ENCODE measurements at places on chromosomes 11 and 22. TPM values are rescaled to one million over a fixed set of nuclear protein-coding genes. Genes with fewer than 3 reads are reported as not detected.
A peak's percentile ranks its signal among the peaks of the same experiment; 100 is the strongest.

DNA sequence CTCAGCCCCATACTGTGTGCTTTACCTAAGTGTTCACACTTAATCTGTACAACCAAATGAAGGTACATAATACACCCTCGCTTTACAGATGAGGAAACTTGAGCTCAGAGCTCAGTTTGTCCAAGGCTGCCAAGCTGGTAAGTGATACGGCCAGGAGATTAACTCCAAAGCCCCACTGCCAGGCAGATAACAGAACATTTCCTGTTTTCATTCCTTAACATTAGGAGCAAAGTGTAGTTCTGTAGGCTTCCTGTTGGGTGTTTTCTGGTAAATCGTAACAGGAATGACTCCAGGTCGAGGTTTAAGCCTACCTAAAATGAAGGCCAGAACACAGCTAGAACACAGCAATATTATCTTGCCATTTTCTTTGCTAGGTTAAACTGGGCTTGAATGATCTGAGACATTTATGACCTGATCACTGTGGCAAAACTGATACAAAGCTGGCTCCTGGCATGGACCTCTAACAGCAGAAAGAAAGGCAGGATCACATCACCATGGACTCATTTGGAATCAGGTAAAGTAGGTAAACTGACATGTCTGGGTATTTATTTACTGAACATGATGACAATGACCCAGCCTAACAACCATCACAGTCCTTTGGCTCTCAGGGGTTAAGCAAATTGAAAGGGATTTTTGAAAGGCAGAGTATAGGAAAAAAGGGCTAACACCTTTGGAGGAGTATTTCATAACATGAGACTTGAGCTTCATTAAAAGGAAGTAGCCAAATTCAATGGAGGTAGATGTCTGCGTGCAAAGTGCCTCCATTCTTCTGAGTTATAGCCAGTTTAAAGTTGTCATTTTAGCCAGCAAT lies 3.9 kb upstream of the NUP50 start:
- peaks cover 57% of the 10 kb centered on the region for H3K4me1 ChIP-seq
- DNase-seq, result peak; percentile 33
- no peak overlapping the region for H3K4me3 ChIP-seq
- no peaks in the 10 kb centered on the region for H3K27me3 ChIP-seq
- peaks cover 62% of the 10 kb centered on the region for H3K36me3 ChIP-seq

DNA sequence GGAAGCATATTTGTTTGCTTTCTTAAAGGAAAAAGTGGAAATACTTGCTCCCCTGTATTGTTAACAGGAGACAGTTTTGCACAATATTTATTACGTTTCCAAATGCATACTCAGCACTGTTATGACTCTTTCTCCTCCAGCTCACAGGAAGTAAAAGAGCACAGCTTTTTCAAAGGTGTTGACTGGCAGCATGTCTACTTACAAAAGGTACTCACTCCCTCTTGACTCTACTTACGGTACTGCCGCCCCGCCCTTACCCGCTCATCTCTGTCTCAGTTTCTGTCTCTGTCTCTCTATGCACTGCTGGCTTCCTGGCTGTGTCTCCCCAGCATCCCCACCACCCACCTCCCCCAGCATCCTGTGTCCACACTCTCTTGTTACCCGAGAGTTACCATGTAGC lies 32.2 kb upstream of the MYO18B start:
- no peak overlapping the region for H3K27ac ChIP-seq
- H3K36me3 ChIP-seq, result no peaks in the 10 kb centered on the region
- no peaks in the 10 kb centered on the region for H3K4me1 ChIP-seq
- no peaks in the 10 kb centered on the region for H3K27me3 ChIP-seq
- H3K4me3 ChIP-seq, result no peak overlapping the region
- DNase-seq, result no peak

DNA sequence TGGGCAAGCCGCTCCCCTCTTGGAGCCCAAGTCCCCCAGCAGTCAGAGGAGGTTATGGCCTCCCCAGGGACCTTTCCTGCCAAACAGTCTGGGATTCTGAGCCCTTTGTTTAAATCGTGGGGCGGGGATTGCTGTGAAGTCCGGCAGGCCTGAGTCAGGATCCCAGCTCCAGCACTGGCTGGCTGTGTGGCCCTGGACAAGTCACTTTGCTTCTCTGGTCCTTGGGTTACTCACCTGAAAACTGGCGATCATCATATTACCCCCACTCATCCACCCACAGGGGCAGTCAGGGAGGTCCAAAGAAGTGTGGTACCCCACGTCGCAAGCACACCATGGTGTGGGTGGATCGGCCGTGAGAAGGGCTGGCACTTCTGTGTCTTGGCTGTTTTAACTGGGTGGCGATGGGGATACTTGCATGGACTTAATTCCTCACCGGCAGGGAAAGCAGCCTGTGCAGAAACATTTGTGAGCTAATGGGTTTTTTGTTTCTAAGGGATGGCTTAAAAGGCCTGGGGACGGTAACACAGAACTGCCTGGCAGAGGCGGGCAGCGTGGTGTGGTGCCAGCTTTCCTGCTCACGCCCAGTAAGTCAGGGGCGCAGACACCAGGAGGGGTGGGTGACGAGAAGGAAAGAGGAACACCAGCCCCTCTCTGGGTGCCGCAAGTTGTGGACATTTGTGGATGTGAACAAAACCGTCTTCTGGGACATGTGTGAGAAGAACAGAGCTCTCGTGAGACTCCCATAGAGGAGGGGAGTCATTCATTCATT lies 31.6 kb upstream of the PRR5 start:
- H3K4me3 ChIP-seq, result no peak overlapping the region
- DNase-seq, result no peak
- H3K27me3 ChIP-seq, result peaks cover 28% of the 10 kb centered on the region
- no peaks in the 10 kb centered on the region for H3K36me3 ChIP-seq
- H3K27ac ChIP-seq, result no peak overlapping the region

DNA sequence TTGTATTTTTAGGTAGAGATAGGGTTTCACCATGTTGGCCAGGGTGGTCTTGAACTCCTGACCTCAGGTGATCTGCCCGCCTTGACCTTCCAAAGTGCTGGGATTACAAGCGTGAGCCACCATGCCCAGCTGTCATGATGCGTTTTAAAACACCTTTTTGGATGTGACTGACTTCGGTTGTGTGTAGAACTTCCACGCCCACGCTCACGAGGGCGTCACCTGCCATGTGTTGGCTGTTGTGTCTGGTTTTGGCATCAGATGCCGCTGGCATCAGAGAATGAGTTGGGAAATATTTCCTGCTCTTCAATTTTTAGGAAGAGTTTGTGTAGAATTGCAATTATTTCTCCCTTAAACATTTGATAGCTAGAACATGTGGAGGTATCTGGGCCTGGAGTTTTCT lies 109.1 kb downstream of the KCNQ1 start:
- no peak overlapping the region for H3K27ac ChIP-seq
- no peaks in the 10 kb centered on the region for H3K4me1 ChIP-seq
- DNase-seq, result no peak
- H3K36me3 ChIP-seq, result no peaks in the 10 kb centered on the region
- H3K4me3 ChIP-seq, result no peak overlapping the region

- H3K4me1 ChIP-seq, result no peaks in the 10 kb centered on the region
- H3K27ac ChIP-seq, result no peak overlapping the region
Measured at GRCh38 chr11:45212566-45213315, 66.3 kb downstream of the PRDM11 start.

GRCh38 chr22:19051381-19052072 lies 70.7 kb downstream of the DGCR2 start:
- H3K27ac ChIP-seq, result no peak overlapping the region
- H3K36me3 ChIP-seq, result peaks cover 68% of the 10 kb centered on the region
- DNase-seq, result no peak
- H3K4me1 ChIP-seq, result no peaks in the 10 kb centered on the region
- no peaks in the 10 kb centered on the region for H3K27me3 ChIP-seq

- no peaks in the 10 kb centered on the region for H3K27me3 ChIP-seq
- peaks cover 9% of the 10 kb centered on the region for H3K4me1 ChIP-seq
- H3K36me3 ChIP-seq, result no peaks in the 10 kb centered on the region
- no peak for DNase-seq
- H3K27ac ChIP-seq, result no peak overlapping the region
Measured at GRCh38 chr11:10979529-10979928, 121.7 kb upstream of the ZBED5 start.

- no peak overlapping the region for H3K4me3 ChIP-seq
- DNase-seq, result no peak
- no peak overlapping the region for H3K27ac ChIP-seq
- H3K4me1 ChIP-seq, result no peaks in the 10 kb centered on the region
- no peaks in the 10 kb centered on the region for H3K27me3 ChIP-seq
Measured at GRCh38 chr22:17106785-17107546, 14.2 kb downstream of the TMEM121B start.

OR4D5 gene
- not detected for total RNA-seq

- H3K4me1 ChIP-seq, result peaks cover 17% of the 10 kb centered on the region
- H3K27me3 ChIP-seq, result no peaks in the 10 kb centered on the region
- DNase-seq, result no peak
- peak overlapping the region; percentile 90 for H3K4me3 ChIP-seq
- peaks cover 19% of the 10 kb centered on the region for H3K36me3 ChIP-seq
Measured at GRCh38 chr11:46347637-46348311, 511 bp downstream of the DGKZ start.

- DNase-seq, result no peak
- no peak overlapping the region for H3K4me3 ChIP-seq
- no peak overlapping the region for H3K27ac ChIP-seq
- no peaks in the 10 kb centered on the region for H3K4me1 ChIP-seq
Measured at GRCh38 chr22:44585559-44586350, 87.7 kb upstream of the RTL6 start.

OR8K3 gene
- total RNA-seq, result not detected

NRXN2 gene
- not detected for total RNA-seq

DNA sequence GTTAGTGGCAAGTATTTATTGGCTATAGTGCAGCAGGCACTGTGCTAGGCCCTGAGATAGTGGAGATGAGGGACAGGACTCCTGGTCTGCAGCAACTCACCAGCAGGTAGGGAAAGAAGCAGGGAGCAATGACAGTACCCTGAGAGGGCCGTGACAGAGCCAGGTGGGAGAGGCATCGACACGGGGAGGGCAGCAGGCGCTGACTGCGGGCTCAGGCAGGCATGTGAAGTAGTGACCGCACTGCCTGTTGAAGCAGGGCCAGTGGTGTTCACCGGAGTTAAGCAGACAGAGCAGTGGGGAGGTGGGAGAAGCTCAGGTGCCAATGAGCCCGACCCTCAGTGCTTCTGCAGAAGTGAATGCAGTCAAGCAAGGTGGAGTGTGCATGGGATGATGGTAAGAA lies 43.7 kb upstream of the ADA2 start:
- no peaks in the 10 kb centered on the region for H3K27me3 ChIP-seq
- no peak for DNase-seq
- H3K4me3 ChIP-seq, result no peak overlapping the region
- no peak overlapping the region for H3K27ac ChIP-seq
- H3K4me1 ChIP-seq, result no peaks in the 10 kb centered on the region

MS4A4A gene
- not detected for total RNA-seq

POGLUT3 gene
- 37.2 TPM for total RNA-seq

JAML gene
- total RNA-seq, result not detected

- DNase-seq, result no peak
- H3K27me3 ChIP-seq, result no peaks in the 10 kb centered on the region
- H3K4me1 ChIP-seq, result no peaks in the 10 kb centered on the region
Measured at GRCh38 chr11:69244266-69244665, 49.7 kb upstream of the MYEOV start.

DNA sequence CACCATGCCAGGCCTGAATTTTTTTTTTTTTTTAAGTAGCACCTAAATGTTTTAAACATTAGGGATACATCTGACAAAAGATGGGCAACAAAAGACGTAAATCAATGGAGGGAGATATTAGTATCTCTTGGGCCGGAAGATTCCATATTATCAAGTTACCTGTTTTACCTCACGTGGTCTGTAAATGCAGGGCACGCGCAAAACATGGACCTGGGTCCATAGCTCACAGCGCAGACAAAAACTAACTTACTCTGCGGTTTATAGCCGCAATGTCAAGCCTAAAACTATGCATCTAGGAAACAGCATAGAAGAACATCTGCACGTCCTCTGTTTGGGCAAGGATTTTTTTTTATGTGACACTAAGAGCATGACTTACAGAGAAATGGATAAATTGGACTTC lies 31.5 kb upstream of the PANX2 start:
- no peaks in the 10 kb centered on the region for H3K36me3 ChIP-seq
- DNase-seq, result no peak
- no peaks in the 10 kb centered on the region for H3K27me3 ChIP-seq
- no peak overlapping the region for H3K27ac ChIP-seq
- peaks cover 7% of the 10 kb centered on the region for H3K4me1 ChIP-seq

GRCh38 chr22:44697423-44698141 lies 4.4 kb upstream of the PRR5 start:
- H3K27ac ChIP-seq, result peak overlapping the region; percentile 84
- H3K4me3 ChIP-seq, result no peak overlapping the region
- H3K36me3 ChIP-seq, result no peaks in the 10 kb centered on the region
- peaks cover 4% of the 10 kb centered on the region for H3K27me3 ChIP-seq
- H3K4me1 ChIP-seq, result peaks cover 50% of the 10 kb centered on the region
- peak; percentile 83 for DNase-seq

TRIM49 gene
- total RNA-seq, result not detected
